ENCODE measurements at places on chromosomes 7 and 10.

- peak; percentile 92 for DNase-seq
Observed at GRCh38 chr10:88880282-88881076, 434 bp downstream of the STAMBPL1 start.

- DNase-seq: no peak
Observed at GRCh38 chr10:112005044-112005443, 178.5 kb downstream of the GPAM start.

GRCh38 chr7:1662101-1662500 lies 8.0 kb upstream of the ELFN1 start:
- DNase-seq: peak; percentile 25

GRCh38 chr7:3548815-3549214 lies 247.8 kb downstream of the SDK1 start:
- no peak for DNase-seq

DNA sequence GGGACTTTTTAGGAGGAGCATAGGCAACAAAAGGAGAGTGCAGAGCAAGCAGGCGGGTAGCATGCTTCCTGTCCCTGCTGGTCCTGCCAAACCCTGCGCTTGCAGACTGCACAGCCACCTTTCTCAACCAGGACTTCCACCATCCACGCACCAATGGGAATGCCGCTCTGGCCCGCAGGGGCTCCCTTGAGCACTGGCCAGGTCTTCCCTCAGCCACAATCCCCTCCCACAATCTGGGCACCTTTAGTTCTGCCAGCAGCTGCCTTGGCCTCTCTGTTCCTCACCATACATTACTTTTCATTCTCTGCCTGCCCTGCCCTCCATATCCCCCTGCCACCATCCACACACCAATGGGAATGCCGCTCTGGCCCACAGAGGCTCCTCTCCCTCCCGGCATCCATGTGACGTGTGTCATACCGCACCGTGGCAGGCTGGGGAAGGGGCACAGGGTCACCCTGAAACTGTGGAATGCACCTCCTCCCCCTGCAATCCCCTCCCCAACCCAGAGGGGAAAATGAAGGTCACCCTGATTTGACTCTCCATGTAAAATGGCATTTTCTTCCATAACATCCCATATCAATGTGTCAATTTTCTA lies 97.3 kb upstream of the MACROH2A2 start:
- DNase-seq: no peak

DNA sequence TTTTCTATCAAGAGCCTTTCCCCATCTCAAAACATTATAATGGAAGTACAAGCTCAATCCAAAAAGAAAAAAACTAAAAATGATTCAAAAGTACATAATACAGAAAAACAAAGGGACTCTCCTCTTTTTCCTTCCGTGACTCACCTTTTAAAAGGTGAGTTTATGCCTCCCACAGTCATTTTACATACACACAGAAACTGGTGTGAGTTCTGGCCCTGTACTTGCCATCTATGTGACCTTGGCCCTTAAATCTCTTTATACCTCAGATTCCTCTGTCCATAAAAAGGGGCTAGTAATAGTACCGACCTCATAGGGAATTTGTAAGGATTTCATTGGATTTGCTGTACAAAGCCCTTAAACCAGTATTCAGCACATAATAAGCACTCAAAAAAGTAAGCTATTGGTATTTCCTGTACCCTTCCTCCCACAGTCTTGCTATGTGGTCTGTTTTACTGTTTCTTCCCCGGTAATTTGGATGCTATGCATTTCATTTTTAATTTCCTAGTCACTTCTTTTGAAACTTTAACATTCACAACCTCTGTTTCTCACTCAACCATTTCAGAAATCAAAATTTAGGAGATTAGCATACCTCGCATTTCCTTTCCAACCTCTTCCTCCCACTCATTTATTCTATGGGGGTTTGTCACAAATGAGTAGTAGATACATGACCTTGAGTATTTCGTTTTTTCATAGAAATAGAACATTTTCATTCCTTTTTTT lies 39.0 kb downstream of the STK17A start:
- no peak for DNase-seq

DNA sequence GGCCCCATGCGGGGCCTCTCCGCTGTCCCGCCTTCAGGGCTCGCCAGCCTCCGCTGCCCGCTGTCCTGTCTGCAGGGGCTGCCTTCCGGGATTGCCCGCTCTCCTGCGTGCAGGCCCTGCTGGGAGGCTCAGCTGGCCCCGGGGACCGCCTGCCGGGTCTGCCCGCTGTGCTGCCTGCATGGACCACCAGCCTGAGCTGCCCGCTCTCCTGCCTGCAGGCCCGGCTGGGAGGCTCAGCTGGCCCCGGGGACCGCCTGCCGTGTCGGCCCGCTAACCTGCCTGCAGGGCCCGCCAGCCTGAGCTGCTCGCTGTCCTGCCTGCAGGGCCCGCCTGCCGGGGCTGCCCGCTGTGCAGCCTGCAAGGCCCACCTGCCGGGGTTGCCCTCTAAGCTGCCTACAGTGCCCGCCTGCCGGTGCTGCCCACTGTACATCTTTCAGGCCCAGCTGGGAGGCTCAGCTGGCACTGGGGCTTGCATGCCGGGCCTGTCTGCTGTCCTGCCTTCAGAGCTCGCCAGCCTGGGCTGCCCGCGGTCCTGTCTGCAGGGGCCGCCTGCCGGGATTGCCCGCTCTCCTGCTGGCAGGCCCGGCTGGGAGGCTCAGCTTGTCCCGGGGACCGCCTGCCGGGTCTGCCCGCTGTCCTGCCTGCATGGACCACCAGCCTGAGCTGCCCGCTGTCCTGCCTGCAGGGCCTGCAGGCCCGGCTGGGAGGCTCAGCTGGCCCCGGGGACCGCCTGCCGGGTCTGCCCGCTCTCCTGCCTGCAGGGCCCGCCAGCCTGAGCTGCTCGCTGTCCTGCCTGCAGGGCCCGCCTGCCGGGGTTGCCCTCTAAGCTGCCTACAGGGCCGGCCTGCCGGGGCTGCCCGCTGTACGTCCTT lies 165.1 kb downstream of the GLRX3 start:
- peak; percentile 88 for DNase-seq

GRCh38 chr10:112634096-112634830 lies 187.2 kb downstream of the VTI1A start:
- no peak for DNase-seq

DNA sequence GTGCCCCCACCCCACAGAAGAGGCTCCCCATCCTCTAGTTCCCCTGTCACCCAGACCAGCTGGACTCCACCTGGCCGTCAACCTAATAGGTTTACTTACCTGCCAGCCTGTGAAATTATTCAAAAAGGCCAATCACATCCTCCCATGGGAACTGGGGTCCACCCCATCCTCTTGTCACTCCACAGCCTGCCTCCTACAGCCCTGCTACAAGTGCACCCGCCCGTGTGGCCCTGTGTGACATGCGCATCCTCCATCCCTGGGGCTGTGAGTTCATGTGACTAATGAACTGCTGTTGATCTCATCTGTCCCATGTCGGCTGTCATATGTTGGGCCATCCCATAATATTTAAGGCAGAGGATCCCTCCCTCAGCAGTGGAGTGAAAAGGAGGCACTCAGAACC lies 39.4 kb downstream of the AOC1 start:
- no peak for DNase-seq

DNA sequence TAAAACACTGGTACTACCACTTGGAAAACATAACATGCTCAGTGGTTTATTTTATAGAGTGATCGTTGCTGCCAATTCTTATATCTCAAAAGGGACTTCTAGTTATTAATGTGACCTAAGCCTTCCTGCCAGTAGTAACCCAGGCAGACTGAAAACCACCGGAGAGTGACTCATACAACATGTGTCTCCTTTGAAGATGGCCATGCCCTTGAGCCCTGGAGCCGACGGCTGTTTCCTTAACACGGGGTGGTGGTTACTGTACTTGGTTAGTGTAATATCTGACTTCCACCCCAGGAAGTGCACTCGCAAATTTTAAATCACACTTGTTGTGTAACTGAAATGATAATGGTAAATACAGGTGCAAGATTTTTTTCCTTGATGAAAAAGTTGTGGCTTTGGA lies 30.5 kb downstream of the JAKMIP3 start:
- no peak for DNase-seq

Measured in Right ventricle myocardium superior (tissue), 1 donor.